Naive thymus-derived CD8-positive, alpha-beta T cell (primary cell): ENCODE measurements at places on chromosomes 7 and 10. TPM values are rescaled to one million over a fixed set of nuclear protein-coding genes. Genes with fewer than 3 reads are reported as not detected.

GRCh38 chr7:5117095-5117970 lies 71.7 kb downstream of the RBAK start:
- H3K36me3 ChIP-seq: peaks cover 15% of the 10 kb centered on the region
- no peaks in the 10 kb centered on the region for H3K27me3 ChIP-seq
- DNase-seq: no peak
- H3K27ac ChIP-seq: no peak overlapping the region
- no peak overlapping the region for H3K4me3 ChIP-seq

- no peak for DNase-seq
- H3K27me3 ChIP-seq: no peaks in the 10 kb centered on the region
- H3K27ac ChIP-seq: peak overlapping the region; percentile 57
- H3K36me3 ChIP-seq: no peaks in the 10 kb centered on the region
- no peak overlapping the region for H3K4me3 ChIP-seq
These were observed 17.7 kb upstream of the ZMIZ1 start for GRCh38 chr10:79050896-79051555.

- no peak overlapping the region for H3K4me3 ChIP-seq
- DNase-seq: no peak
- no peaks in the 10 kb centered on the region for H3K27me3 ChIP-seq
- peaks cover 2% of the 10 kb centered on the region for H3K4me1 ChIP-seq
These were observed 8.9 kb upstream of the GRK5 start for GRCh38 chr10:119198438-119198837.

DNA sequence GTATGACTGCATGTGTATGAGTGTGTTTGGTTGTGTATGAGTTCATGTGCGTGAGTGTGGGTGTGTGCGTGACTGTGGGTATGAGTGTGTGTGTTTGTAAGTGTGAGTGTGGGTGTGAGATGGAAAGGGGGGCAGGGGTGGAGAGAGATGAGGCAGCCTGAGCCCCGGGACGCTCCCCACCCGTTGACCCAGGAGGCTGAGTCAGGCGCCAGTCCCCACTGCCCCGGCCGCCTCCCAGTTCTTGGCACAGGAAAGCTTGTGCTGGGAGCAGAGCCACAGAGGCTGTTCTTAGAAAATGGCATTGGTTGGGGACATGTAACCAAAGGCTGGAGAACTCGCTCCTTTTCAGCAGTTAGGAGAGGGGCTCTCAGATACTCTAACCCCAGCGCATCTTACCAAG lies 27.8 kb upstream of the NUB1 start:
- peaks cover 4% of the 10 kb centered on the region for H3K4me1 ChIP-seq
- H3K27me3 ChIP-seq: no peaks in the 10 kb centered on the region
- no peak overlapping the region for H3K27ac ChIP-seq
- H3K4me3 ChIP-seq: no peak overlapping the region
- DNase-seq: no peak

DNA sequence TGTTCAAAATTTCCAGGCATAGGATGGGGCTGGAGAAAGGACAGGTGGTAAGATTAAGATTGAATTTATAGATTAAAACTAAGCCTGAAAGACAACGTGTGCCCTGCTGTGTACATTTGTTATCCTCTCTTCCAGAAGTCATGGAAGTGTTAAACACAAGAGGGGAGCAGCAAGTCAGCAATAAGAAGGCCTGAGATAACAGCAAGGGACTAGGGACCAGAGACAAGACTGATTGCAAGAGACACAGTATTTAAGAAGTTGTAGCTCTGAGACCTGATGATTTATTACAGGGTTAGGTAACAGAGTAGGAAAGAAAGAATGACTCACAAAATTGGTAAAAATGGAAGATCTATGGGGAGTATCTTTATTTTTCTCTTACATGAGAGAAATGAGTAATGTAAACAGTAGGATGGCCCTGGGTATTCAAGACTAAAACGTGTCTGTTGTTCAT lies 55.7 kb upstream of the COL1A2 start:
- H3K27me3 ChIP-seq: peaks cover 8% of the 10 kb centered on the region
- no peaks in the 10 kb centered on the region for H3K4me1 ChIP-seq
- H3K36me3 ChIP-seq: no peaks in the 10 kb centered on the region
- DNase-seq: no peak
- H3K4me3 ChIP-seq: no peak overlapping the region

DNA sequence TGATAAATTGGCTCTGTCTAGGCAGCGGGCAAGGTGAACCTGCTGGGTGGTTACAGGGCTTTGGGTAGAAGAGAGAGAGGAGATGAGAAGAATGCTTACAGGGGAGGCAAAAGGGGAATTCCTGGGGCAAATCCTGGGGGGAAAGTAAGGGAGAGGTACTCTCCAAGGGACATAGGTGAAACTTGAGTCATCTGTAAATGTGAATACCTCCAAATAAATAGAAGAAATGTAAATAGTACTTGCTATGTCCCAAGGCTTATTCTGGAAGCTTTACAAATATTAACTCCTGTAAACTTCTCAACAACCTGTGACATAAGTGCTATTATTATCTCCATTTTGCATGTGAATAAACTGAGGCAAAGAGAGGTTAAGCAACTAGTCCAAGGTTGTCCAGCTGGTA lies 57.7 kb upstream of the CDK13 start:
- H3K27ac ChIP-seq: no peak overlapping the region
- H3K4me3 ChIP-seq: no peak overlapping the region
- peaks cover 3% of the 10 kb centered on the region for H3K27me3 ChIP-seq
- no peaks in the 10 kb centered on the region for H3K36me3 ChIP-seq

The ZC3HAV1L gene
- total RNA-seq: 0.36 TPM

The CALHM1 gene
- not detected for total RNA-seq
